ENCODE measurements at places on chromosomes 11 and 22.

DNA sequence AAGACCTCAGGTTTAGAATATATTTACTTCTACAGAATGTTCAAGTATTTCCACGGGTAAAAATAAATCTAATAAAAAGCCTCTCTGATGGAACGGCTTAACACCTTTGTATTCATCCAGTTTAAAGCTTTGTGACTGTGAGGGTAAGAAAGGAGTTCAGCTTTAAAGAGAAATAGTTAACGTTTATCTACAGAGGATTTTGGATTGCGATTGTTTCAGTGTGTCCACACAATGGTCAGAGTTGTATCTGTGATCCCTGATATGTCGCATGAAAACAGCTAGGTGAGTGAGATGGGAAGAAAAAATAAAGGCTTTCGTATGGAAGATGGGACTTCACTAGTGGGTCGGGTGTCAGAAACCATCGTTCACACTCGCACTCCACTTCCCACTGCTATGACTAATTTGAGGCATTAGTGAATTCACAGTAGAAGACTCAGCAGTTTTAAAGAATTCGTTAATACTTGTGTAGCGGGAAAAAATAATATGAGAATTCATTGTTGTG, 1.6 kb downstream of the APLP2 start:
- no peak for DNase-seq

DNA sequence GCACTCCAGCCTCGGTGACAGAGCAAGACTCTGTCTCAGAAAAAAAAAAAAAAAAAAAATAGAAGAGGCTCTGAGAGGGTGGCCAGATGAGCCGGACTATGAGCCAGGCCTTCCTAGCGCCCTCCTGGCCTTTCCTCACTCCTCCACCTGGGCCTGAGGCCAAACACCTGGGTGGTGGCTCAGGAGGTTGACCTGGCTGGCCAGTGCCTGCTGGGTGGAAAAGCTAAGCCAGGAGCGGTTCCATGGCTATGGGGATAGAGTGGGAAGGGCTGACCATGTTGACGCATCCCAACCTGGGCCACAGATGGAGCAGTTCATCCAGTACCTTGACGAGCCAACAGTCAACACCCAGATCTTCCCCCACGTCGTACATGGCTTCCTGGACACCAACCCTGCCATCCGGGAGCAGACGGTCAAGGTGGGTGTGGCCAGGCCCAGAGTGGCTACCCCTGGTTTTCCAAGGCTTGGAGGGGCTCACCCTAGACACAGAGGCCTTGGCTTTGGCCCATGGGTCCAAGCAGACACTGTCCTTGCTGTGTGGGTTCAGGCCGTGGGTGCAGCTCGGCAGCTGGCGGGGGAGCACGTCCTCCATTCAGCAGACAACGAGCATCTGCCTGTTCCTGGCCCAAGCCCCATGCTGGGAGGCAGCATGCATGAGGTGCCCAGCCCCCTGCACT, 7.6 kb downstream of the SCYL1 start:
- no peak for DNase-seq

DNA sequence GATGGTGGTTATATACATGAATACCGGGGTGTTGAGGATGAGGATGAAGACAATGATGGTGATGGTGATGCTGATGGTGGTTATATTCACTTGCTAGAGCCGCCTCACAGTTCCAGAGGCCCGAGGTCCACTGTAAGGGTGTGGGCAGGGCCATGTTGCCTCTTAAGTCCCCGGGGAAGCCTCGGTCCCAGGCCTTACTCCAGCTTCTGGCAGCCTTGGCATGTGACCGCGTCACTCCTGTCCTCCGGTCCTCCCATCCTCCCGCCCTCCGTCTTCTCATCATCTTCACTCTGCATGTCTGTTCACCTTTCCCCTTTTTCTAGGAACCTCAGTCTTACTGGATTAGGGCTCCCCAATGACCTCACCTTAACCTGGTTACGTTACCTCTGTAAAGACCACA, 54.6 kb downstream of the IGLL1 start:
- DNase-seq: no peak

- DNase-seq: no peak
These were observed 68.9 kb downstream of the MTMR3 start for GRCh38 chr22:29951791-29952413.

- no peak for DNase-seq
These were observed 49.4 kb downstream of the ELFN2 start for GRCh38 chr22:37377927-37378326.

DNA sequence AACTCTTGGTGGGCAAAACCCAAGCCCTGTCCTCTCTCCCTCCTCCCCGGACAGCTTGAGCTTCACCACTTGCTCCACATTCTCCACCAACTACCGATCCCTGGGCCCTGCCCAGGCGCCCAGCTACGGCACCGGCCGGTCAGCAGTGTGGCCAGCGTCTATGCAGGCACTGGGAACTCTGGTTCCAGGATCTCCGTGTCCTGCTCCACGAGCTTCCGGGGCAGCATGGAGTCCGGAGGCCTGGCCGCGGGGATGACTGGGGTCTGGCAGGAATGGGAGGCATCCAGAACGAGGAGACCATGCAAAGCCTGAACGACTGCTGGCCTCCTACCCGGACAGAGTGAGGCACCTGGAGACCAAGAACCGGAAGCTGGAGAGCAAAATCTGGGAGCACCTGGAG, 68.9 kb upstream of the RTL6 start:
- no peak for DNase-seq

- no peak for DNase-seq
These were observed 73.3 kb downstream of the TRMU start for GRCh38 chr22:46408568-46409506.

DNA sequence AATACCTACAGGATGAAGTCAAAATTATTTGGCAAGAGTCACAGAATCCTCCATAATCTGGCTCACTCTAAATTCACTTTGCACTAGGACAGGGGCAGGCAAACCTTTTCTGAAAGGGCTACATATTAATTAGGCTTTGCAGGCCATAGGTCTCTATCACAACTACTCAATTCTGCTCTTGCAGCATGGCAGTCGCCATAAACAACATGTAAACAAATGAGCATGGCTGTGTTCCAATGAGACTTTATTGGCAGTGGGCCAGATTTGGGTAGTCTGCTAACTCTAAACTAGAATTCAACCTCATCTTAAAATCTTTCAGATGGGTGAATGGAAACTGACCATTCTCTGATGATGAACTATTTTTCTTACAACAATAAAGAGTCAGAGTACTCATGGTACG, 5.8 kb downstream of the THRSP start:
- no peak for DNase-seq

- DNase-seq: no peak
These were observed 7.3 kb downstream of the STARD10 start for GRCh38 chr11:72786305-72787215.

- DNase-seq: no peak
These were observed 33.1 kb downstream of the MTMR3 start for GRCh38 chr22:29916007-29916544.

DNA sequence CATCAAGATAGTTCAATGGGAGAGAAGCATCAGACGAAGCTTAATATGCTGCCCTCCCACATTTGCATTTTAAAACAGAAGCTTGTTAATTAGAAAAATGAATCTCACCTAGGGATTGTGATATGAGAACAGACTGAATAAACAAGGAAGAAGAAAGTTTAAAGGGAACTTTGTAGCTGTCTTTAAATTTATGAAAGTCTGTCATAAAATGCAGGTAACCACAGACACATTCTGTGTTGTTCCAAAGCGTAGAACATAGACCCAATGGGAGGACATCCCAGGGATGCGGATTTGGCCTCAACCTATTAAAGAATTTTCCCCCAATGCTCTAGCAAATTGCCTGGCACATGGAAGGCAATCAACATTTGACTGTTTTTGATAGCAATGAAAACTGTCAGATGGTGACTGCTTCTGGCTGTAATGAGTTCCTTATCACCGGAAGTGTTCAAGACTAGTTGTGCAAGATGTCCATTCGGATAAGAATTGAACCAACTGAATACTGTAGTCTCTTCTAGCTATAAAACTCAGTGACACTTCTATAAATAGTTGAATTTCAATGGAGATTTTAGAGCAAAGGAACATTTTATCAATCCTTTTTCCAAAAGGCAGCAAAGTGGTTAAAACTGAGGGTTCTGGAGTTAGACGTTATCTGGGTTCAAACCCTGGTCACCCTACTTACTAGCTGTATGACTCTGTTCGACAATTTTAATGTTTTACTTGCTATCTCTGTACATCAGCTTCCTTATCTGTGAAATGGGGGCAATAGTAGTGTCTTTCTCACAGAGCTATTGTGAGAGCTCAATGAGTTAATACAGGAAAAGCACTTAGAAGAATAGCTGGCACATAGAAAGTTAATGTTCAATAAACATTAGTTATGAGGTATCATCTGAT, 64.9 kb downstream of the LIF start:
- no peak for DNase-seq

DNA sequence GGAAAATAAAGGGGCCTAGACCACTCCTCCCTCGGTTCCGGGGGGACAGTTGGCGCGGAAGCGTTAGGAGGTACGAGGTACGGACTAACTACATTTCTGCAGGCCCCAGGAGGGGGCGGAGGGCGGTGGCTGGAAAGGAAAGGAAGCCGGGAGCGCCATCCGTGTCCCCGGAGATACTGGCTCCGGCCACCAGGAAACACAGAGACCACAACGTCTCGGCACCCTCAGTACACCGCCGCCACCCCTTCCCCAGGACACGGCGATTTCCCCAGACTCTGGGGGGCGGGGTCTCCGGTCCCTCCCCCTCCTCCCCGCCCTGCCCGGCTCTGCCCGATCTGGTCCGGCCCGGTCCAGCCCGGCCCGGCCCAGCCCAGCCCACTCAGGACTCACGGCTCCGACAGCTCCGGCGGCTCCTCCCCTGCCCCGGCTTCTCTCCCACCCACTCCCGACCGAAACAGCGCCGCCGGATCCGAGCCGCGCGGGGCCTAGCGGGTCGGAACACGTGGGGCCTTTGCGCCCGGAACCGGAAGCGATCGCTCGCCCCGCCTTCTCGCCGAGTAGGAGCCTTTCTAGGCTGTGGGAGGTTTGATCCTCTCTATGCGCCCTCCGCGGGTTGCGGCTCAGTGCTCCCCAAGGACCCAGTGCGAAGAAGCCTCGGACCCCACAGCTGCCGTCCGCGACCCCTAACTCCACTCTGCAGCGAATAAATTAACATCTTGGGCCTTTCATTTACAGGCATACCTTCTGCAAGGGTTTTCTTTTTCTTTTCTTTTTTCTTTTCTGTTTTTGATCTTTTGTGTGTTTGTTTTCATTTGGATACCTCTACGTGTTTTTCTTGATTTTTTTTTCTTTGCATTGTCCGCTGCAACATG, at the start of gene ZNF202:
Gene ZNF202, minus strand, starts transcription at position 502 of the 872 bp plus-strand sequence. CDS start 10,772 bp downstream, outside the sequence.
- DNase-seq: peak; percentile 87

GRCh38 chr11:64355078-64355940, 3.7 kb upstream of the RPS6KA4 start:
- DNase-seq: peak; percentile 85

- DNase-seq: no peak
These were observed 999 bp upstream of the CCDC83 start for GRCh38 chr11:85854212-85854556.

- DNase-seq: peak; percentile 96
These were observed 163.4 kb downstream of the ADAMTS15 start for GRCh38 chr11:130611791-130612251.

Data from fibroblast of upper back skin (primary cell).